ENCODE measurements at places on chromosomes 4 and X.

GRCh38 chr4:10810411-10810810, 125.8 kb upstream of the CLNK start:
- DNase-seq = no peak

DNA sequence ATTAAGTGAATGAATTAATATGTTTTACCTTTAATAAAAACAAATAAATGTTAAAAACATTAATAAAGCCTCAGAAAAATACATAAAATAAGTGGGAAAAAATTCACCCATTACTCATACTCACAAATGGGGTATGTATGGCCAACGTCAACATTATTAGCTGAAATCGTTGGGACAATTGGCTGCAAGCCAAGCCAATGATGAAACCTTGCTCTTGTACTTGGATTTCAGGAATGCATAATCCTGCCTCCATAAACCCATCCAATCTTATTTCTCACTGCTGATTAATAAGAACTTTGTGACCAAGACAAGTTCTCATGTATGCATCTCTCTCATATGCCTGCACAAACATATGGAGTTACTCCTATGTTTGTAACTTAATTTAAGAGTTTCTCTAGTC, 35.3 kb upstream of the ADAMTS3 start:
- no peak for DNase-seq

GRCh38 chr4:15410750-15411149, 17.1 kb upstream of the C1QTNF7 start:
- no peak for DNase-seq

DNA sequence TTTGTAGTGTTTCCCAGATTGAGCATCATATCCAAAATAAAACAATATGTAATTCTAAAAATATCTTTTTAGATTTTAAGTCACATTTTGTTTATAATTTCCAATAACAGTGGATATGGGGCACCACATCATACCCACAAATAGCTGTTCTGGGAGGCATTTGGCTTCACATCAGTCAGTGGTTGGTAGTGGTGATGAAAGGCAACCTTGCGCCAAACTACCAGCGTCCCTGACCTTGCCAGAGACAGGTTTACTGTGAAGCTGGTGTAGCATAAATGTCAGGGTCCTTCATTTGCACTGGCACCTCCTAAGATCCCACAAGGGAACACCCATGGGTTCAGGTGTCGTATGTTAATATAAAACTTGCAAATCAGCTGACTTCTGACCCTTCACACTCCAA, 222.2 kb downstream of the DCTD start:
- DNase-seq = no peak

All from RPMI8226 (cell line).